IMR-90 (cell line): ENCODE measurements at places on chromosomes 5 and 9. TPM values are rescaled to one million over a fixed set of nuclear protein-coding genes. Genes with fewer than 3 reads are reported as not detected.
A peak's percentile ranks its signal among the peaks of the same experiment; 100 is the strongest.

GRCh38 chr9:131971482-131972074 lies 108.1 kb downstream of the MED27 start:
- DNase-seq, result no peak

- peak; percentile 55 for DNase-seq
Measured at GRCh38 chr5:15995341-15996052, 184.1 kb downstream of the MARCHF11 start.

DNA sequence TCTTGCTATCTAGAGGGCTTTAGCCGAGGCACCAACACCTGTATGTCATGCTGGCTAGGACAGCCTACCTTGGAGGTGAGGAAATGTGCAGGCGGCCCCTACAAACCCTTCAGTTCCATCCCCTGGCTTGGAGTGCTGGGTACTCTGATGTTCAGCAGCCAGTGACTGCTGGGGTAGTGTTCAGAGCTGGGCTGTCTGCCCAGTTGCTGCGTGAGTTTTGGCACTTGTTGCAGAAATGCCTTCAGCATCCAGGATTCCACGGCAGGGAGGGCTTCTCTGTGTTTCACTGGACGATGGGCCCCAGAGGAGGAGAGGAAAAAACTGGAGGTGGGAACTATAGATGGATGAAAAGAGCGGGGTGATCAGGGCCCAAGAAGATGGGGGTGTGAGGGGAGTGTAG lies 10.4 kb downstream of the SWI5 start:
- DNase-seq, result peak; percentile 71

- peak; percentile 39 for DNase-seq
Measured at GRCh38 chr9:129640086-129640870, 1.7 kb downstream of the ASB6 start.

DNA sequence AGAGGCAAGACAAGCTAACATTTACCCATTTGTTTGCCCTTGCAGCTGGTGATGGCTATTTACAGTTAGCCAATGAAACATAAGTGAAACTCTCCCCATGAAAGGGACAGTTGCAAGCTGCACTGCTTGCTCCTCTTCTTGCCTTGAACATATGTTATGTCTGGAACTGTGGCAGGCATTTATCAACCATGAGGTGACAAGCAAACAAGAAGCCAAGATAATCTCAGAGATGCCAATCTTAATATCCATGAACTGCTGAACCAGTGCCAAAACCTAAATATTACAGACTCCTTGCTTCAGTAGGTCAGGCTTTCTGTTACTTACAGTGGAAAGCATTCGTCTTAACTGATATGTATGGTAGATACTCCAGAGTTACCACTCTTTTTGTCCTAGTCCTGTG lies 133.4 kb downstream of the ACTBL2 start:
- DNase-seq, result no peak

GRCh38 chr9:127451608-127451857 lies 223 bp downstream of the LRSAM1 start:
- DNase-seq, result no peak

DNA sequence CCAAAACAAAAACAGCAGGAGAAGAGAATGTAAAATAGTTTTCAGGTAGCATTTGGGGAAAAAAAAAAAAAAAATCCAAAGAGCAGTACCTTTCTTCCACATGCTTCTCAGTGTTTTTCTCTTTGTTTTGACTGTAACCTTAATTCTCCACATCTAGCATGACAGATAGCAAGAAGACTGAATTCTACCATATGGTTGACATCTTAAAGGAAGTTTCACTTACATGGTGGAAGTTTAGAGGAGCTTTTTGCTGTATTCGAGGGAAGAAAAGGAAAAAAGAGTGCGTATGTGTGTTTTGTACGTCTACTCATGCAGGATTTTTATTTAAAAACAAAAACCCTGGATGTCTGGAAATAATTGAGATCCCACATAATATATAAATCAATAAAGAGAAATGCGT lies 604.8 kb downstream of the CCDC171 start:
- DNase-seq, result no peak

GRCh38 chr9:129643706-129644105 lies 1.8 kb upstream of the ASB6 start:
- no peak for DNase-seq

DNA sequence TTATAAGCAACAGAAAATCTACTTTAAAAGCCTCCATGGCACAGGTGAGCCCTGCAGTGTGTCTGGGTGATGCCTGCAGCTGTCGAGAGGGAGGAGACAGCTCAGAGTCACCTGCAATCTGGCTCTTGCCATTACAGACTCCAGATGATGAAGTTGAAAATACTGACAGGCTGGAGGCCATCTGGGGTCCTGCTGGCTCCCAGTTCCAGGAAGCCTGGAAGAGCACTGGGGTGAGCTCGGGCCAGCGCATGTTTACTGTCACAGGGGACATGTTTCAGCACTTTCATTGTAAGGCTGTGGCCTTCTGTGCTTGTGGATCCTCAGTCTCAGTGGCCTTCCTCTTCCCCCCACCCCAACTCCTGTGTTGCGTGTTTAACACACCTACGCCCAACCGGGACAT lies 28.4 kb downstream of the CEL start:
- no peak for DNase-seq

DNA sequence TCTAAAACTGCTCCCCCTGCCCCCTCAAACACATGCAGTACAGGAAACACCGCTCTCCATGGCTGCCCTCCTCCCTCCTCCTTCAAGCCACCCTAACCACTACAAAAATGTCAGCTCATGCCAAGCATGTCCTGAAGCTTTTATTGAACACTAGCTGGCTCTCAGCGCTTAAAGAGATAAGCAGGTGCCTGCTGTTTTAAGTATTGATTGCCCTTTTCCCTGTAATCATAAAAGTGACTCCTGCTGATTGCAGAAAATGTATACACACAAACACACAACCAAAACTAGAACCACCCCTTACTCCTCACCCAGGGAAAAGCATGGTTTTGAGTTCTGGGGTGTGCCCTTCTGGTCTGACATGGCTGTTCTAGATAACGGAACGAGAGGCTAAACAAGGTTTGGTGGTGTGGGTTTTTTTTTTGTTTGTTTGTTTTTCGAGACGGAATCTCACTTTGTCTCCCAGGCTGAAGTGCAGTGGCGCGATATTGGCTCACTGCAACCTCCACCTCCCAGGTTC lies 3.7 kb upstream of the UCK1 start:
- no peak for DNase-seq

GRCh38 chr9:86405086-86405491 lies 50.9 kb upstream of the TUT7 start:
- no peak for DNase-seq

DNA sequence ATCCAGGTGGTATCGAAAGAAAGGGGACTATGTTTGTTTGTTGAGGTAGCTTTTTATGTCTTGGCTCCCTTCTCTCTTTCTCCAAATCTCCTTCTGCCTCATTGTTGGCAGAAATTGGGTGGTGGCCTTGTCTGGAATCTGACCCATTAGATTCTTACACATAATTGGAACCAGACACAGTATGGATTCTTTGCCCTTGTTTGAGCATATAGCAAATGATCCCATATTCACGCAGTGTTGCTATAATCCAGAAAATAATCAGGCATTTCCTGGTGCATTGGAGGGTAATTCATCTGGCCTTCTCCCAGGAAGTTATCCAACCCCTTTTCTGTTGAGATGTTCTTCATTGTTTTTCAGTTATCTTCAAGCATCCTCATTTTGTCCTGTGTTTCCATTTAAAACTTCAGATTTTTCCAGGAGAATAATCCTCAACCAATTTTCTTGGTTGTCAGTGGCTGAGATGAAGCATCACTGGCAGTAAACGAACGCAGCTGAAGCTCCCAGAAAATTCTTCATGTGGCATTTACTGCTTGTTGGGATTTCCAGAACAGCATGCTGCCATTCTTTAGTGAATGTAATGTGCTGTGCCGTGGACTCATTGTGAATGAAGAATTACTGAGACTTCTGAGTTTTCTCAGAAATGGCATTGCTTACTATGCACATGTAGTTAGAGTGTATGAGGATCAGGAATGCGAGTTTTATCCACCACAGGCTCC lies 70.5 kb upstream of the NTRK2 start:
- DNase-seq, result no peak

DNA sequence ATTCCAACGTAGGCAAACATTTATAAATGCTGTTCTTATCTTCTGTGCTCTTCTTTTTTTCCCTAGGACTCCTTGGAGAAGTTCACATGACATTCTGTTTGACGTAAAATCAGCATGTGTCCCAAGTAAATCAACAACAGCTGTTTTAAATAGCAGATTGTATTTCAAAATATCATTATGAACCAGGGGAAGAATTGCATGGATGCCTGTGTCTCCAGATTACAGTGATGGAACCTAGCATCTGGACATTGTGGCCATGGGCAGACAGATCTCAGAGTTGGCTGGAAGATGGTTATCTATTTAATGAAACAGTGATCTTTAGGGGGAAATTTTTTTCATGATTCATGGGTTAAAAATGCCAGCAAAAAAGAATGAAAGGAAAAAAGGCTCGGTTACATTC lies 222.0 kb downstream of the MAN2A1 start:
- DNase-seq, result peak; percentile 11

DNA sequence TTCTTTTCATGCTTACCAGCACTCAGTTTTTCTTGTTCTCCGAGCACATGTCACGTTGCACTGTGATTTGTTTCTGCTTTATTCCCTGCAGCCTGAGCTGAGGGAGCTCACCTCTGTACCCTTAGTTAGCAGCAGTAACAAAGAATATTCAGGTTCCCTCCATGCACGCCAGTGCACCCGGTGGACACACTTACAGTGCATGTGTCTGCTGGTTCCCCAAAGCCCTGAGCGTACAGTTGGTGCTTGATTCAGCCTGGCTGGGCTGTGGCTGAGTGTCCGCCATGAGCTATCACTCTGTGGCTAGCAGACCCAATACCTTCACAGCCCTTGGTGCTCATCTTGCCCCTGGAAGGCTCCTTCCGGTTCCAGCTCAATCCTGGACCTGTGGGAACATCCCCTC lies 93.5 kb downstream of the MVB12B start:
- no peak for DNase-seq

DNA sequence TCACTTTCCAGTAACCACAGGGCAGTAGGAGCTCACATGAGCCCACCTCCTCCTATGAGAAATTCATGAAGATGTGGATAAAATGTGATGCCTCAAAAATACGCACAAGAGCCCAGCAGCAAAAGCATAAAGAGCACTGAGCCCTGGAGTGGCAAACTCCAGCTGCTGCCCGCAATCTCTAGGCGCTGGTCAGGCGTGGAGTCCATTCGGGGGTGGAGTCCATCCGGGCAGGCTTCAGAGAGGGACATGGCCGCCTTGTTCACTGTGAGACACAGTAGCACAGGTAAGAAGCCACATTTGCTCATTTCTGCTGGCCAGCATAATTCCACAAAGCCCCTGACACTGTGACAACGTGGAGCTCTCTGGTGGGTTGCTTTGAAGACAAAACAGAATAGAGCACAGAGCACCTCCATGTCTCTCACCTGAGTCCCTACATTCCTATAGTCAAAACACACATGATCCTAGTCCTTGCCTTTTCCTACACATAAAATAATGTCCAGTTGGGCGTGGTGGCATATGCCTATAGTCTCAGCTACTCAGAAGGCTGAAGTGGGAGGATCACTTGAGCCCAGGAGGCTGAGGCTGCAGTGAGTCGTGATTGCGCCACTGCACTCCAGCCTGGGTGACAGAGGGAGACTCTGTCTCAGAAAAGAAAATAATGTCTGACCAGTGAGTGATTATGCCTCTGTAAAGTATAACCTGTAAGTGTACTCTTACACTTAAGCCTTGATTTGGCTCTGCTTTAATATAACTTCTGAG lies 365.2 kb downstream of the GADD45G start:
- no peak for DNase-seq

Gene PITX1
- 10.3 and 10.4 TPM in 2 replicates for total RNA-seq

Gene ACER2
- total RNA-seq, result 1.6 and 1.9 TPM in 2 replicates

Gene PTCH1
- total RNA-seq, result 4.1 and 5.3 TPM in 2 replicates

Gene KIF24
- 2.5 and 3.0 TPM in 2 replicates for total RNA-seq

Gene CARD9
- 0.36 and 1.1 TPM in 2 replicates for total RNA-seq

Gene FOXD1
- 3.2 and 6.4 TPM in 2 replicates for total RNA-seq
